Glutamatergic neuron (in vitro differentiated cells): ENCODE measurements at places on chromosomes 5 and 9. TPM values are rescaled to one million over a fixed set of nuclear protein-coding genes. Genes with fewer than 3 reads are reported as not detected.

PAEP gene
- not detected for total RNA-seq

CCNO gene
- total RNA-seq = not detected

DCAF10 gene
- total RNA-seq = 19.3 TPM

PCDHB16 gene
- total RNA-seq = 20.1 TPM

DNA sequence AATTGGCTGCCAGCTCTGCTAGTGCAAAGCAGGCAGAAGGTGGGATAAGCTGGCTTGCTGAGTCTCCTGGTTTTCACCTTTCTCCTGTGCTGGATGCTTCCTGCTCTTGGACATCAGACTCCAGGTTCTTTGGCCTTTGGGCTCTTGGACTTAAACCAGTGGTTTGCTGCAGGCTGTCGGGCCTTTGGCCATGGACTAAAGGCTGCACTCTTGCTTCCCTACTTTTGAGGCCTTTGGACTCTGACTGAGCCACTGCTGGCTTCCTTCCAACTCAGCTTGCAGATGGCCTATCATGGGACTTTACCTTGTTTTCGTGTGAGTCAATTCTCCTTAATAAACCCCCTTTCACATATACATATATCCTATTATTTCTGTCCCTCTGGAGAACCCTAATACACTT, 1293.9 kb upstream of the CDH6 start:
- H3K4me3 ChIP-seq = no peak overlapping the region
- no peaks in the 10 kb centered on the region for H3K36me3 ChIP-seq
- DNase-seq = no peak

DNA sequence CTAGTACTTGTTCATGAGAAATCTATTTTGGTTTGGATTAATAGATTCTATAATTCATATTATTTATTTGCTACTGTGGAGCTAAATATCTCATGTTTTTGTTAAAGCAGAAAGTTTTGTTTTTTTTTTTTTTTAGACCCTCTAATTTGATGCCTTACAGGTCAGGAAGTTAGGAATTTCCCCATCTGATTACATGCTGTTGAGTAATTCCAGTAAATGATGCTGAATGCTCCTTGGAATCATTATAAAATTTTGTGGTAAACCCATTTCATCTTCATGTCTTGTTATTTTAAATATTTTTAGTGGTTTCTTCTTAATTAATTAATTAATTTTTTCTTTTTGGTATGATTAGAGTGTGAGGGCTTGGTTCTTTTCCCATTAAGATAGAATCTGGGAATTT, 35.6 kb downstream of the NNT start:
- no peak overlapping the region for H3K4me3 ChIP-seq
- H3K36me3 ChIP-seq = no peaks in the 10 kb centered on the region
- DNase-seq = no peak
- H3K27ac ChIP-seq = no peak overlapping the region
- H3K4me1 ChIP-seq = peaks cover 24% of the 10 kb centered on the region

ARHGAP26 gene
- 20.1 TPM for total RNA-seq

GRCh38 chr9:32603914-32604852, 31.2 kb upstream of the NDUFB6 start:
- DNase-seq = no peak
- H3K27me3 ChIP-seq = peaks cover 2% of the 10 kb centered on the region
- no peak overlapping the region for H3K27ac ChIP-seq
- peaks cover 7% of the 10 kb centered on the region for H3K4me1 ChIP-seq
- H3K4me3 ChIP-seq = no peak overlapping the region

- H3K4me3 ChIP-seq = no peak overlapping the region
- DNase-seq = no peak
- peaks cover 7% of the 10 kb centered on the region for H3K4me1 ChIP-seq
- H3K27ac ChIP-seq = no peak overlapping the region
- no peaks in the 10 kb centered on the region for H3K27me3 ChIP-seq
- no peaks in the 10 kb centered on the region for H3K36me3 ChIP-seq
These were observed 8.0 kb downstream of the NDUFS4 start for GRCh38 chr5:53568401-53568800.

- DNase-seq = no peak
- peaks cover 9% of the 10 kb centered on the region for H3K27me3 ChIP-seq
- peak overlapping the region; percentile 80 for H3K4me3 ChIP-seq
- H3K36me3 ChIP-seq = no peaks in the 10 kb centered on the region
These were observed 1.1 kb downstream of the CRB2 start for GRCh38 chr9:123356851-123357742.

DNA sequence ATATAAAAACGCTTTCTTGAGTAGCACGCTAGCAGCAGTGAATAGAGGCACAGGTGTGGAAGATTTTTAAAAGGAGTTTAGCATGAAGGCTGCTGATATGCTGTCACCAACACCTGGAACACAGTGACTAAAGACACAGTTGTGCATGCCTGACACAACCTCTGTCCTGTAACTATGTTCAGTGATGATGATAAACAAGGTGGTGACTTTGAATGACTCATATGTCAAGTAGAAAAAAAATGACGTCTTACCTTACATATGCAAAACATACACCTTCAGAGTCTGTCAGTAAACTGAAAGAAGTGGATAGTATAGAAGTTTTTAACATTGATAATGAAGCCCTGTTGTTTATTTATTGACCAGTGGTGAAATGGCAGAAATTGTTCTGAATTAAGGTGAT, 66.2 kb upstream of the ADCY2 start:
- peaks cover 16% of the 10 kb centered on the region for H3K4me1 ChIP-seq
- no peaks in the 10 kb centered on the region for H3K27me3 ChIP-seq
- no peak overlapping the region for H3K4me3 ChIP-seq
- H3K36me3 ChIP-seq = peaks cover 4% of the 10 kb centered on the region
- H3K27ac ChIP-seq = no peak overlapping the region

DNA sequence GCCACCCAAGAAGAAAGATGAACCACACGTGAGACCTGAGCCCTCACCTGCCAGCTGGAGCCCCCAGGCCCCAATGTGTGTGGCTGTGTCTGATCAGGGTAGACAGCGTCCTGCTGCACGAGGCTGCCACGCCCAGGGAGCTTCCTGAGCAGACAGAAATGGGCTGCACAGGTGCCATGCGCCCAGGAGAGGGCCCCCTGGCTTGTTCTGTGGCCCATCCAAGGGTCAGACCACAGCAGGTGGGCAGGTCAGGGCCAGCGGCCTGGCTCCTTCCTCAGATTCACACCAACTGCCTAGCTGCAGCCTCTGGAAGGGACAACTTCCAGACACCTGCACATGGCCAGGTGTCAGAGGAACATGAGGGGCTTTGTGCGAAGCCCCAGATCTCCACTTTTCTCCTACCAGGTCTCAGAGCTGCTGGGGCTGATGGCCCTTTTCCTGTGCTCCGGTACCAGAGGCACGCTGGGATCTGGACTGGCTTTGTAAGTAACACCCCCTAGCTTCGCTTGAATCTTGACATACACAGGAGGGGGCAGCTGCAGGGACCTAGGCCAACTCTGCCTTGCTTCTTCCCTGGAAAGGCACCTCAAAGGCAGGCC, 10.8 kb downstream of the SARDH start:
- H3K36me3 ChIP-seq = peaks cover 3% of the 10 kb centered on the region
- no peak overlapping the region for H3K27ac ChIP-seq
- H3K27me3 ChIP-seq = peaks cover 6% of the 10 kb centered on the region
- peaks cover 10% of the 10 kb centered on the region for H3K4me1 ChIP-seq
- H3K4me3 ChIP-seq = no peak overlapping the region

GRCh38 chr9:136921307-136921706, 23.2 kb downstream of the FBXW5 start:
- no peak overlapping the region for H3K27ac ChIP-seq
- H3K27me3 ChIP-seq = peaks cover 4% of the 10 kb centered on the region
- H3K4me1 ChIP-seq = peaks cover 1% of the 10 kb centered on the region
- H3K4me3 ChIP-seq = no peak overlapping the region

GRCh38 chr9:14956208-14956607, 46.0 kb upstream of the FREM1 start:
- peaks cover 1% of the 10 kb centered on the region for H3K27me3 ChIP-seq
- DNase-seq = no peak
- no peak overlapping the region for H3K4me3 ChIP-seq

DNA sequence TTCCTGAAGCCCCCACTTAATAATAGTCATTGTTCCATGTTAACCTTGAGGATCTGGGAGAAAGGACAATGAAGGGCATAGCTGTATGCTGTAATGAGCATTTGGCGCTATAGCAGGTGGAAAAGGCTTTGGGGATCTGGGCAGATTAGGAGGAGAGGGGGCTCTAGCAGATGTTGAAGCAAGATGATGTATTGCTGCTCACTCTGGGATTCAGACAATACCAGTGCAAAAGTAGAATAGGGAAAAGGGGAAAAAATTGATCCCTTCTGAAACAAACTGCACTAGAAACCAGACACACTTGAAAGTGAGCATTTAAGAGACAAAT, 575.3 kb upstream of the MEF2C start:
- H3K4me3 ChIP-seq = no peak overlapping the region
- H3K4me1 ChIP-seq = peaks cover 5% of the 10 kb centered on the region
- DNase-seq = no peak
- no peaks in the 10 kb centered on the region for H3K27me3 ChIP-seq

DND1 gene
- total RNA-seq = 5.4 TPM

EEIG1 gene
- total RNA-seq = 15.8 TPM

DNA sequence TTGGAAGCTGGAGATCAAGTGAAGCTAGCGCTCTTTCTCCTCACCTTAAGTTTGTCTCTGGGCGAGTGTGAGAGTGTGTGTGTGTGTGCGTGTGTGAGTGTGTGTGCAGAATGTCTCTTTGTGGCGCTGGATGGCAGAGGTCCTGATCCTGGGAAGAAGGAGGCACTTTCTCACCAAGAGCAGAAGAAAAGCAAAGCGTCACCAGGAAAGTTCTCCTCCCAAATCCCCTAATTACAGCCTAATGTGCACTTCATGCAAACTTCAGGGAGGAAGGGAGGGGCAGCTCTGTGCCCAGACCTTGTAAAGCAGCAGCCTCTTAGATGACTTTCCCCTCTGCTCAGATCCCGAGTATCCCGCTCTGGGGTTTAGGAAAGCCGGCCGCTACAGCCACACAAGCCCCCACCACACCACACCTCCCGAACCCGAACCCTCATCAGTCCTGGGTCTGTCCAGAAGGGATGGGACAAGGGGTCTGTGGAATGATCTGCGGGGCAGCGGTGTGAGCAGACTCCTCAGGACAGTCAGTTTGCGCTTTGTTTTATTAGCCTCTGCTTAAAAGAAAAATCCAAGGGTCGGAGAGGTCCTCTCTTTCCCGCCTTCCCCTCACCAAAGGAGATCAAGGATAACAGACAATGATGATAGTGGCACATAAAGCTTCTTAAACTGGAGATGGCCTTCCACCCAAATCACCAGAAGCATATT, at the start of gene HAPLN1:
HAPLN1 (minus strand) TSS at position 20 of the 702 bp plus-strand sequence. CDS start 47,332 bp downstream, outside the sequence.
- DNase-seq = no peak
- H3K4me3 ChIP-seq = peak within 1 kb of the TSS; percentile 95
- peak within 1 kb of the TSS; percentile 87 for H3K27ac ChIP-seq
- H3K4me1 ChIP-seq = peaks cover 45% of the 10 kb centered on the region
- peaks cover 5% of the 10 kb centered on the region for H3K27me3 ChIP-seq
- H3K36me3 ChIP-seq = no peaks in the 10 kb centered on the region

GRCh38 chr5:39001683-39002082, 72.5 kb downstream of the RICTOR start:
- DNase-seq = no peak
- H3K27me3 ChIP-seq = no peaks in the 10 kb centered on the region
- peaks cover 7% of the 10 kb centered on the region for H3K4me1 ChIP-seq
- peaks cover 11% of the 10 kb centered on the region for H3K36me3 ChIP-seq

- H3K4me1 ChIP-seq = peaks cover 7% of the 10 kb centered on the region
- peaks cover 5% of the 10 kb centered on the region for H3K36me3 ChIP-seq
- H3K4me3 ChIP-seq = no peak overlapping the region
- peaks cover 2% of the 10 kb centered on the region for H3K27me3 ChIP-seq
- H3K27ac ChIP-seq = no peak overlapping the region
These were observed 153.7 kb upstream of the GRAMD2B start for GRCh38 chr5:126269511-126269910.

TDRD7 gene
- total RNA-seq = 1.4 TPM

GRCh38 chr9:120151806-120152205, 428.2 kb downstream of the CDK5RAP2 start:
- DNase-seq = peak; percentile 23
- no peak overlapping the region for H3K27ac ChIP-seq
- no peaks in the 10 kb centered on the region for H3K36me3 ChIP-seq
- peaks cover 6% of the 10 kb centered on the region for H3K4me1 ChIP-seq
- H3K27me3 ChIP-seq = peaks cover 5% of the 10 kb centered on the region

DNA sequence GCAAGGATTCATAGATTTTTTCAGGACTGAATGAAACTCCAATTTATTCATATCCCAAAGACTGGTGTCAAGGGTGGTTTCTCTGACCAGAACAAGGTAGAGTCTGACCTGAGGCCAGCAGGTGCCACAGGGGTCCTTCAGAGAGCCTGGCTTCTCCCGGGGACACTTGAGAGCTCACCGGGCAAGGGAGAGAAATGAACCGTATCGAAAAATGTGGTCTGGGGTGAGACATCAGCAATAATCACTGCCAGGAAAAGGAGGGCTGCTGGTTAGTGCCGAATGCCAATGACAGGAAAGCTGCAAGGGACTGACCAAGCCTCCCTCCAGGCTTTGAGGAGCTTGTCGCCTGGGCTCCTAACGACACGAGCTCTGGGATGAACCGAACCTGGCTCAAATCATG, 142.7 kb downstream of the TTLL11 start:
- H3K36me3 ChIP-seq = no peaks in the 10 kb centered on the region
- H3K27ac ChIP-seq = no peak overlapping the region
- no peak overlapping the region for H3K4me3 ChIP-seq
- H3K4me1 ChIP-seq = no peaks in the 10 kb centered on the region
- peaks cover 1% of the 10 kb centered on the region for H3K27me3 ChIP-seq

- no peak overlapping the region for H3K4me3 ChIP-seq
- H3K36me3 ChIP-seq = peaks cover 10% of the 10 kb centered on the region
- H3K4me1 ChIP-seq = peaks cover 20% of the 10 kb centered on the region
- no peaks in the 10 kb centered on the region for H3K27me3 ChIP-seq
- H3K27ac ChIP-seq = no peak overlapping the region
- no peak for DNase-seq
These were observed 188.6 kb downstream of the CARTPT start for GRCh38 chr5:71907608-71908145.

SPATA31D4 gene
- not detected for total RNA-seq

GRCh38 chr9:18746631-18747030, 272.7 kb downstream of the ADAMTSL1 start:
- H3K36me3 ChIP-seq = no peaks in the 10 kb centered on the region
- H3K27ac ChIP-seq = no peak overlapping the region
- no peak overlapping the region for H3K4me3 ChIP-seq
- peaks cover 4% of the 10 kb centered on the region for H3K27me3 ChIP-seq

DNA sequence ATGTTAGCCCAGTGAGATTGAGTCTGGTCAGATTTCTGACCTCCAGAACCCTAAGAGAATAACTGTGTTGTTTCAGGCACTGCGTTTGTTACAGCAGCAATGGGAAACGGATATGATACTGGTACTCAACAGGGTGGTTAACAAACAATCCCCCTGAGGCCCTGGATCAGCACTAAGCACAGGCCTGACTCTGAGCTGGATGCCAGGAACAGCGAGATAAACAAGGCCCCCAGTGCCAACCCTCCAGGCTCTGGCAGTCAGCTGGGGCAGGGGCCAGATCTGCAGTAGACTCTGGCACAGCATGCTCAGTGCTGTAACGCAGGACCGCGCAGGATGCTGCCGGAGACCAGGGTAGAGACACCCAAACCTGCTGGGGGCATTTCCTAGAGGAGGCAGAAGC, 22.1 kb downstream of the CPLX2 start:
- peak overlapping the region; percentile 4 for H3K27ac ChIP-seq
- peaks cover 41% of the 10 kb centered on the region for H3K4me1 ChIP-seq
- H3K4me3 ChIP-seq = no peak overlapping the region
- no peaks in the 10 kb centered on the region for H3K36me3 ChIP-seq

ZNF462 gene
- 259 TPM for total RNA-seq
